ENCODE measurements at places on chromosomes 2 and 18.

GRCh38 chr2:108614659-108615058, 80.4 kb downstream of the LIMS1 start:
- DNase-seq: no peak

GRCh38 chr18:62792016-62792415, 76.7 kb downstream of the PHLPP1 start:
- no peak for DNase-seq

DNA sequence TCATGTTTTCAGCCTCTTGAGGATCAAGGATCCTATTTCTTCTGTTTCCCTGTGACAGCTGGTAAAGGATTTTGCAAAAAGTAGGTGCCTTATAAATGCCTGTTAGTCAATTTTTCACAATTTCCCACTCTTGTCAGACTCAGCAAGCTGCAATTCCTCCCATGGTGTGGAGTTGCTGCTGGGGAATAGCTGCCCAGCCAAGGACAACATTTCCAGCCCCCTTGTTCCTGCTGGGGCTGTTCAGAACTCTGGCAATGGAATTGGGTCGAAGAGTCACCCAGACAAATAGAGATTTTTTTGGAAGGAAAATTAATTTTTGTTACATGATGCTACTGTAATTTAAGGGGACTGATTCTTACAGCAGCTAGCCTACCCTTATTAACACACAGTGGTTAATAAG, 43.7 kb downstream of the FSHR start:
- no peak for DNase-seq

GRCh38 chr2:190718652-190719526, 70.0 kb downstream of the NAB1 start:
- DNase-seq: peak; percentile 79

DNA sequence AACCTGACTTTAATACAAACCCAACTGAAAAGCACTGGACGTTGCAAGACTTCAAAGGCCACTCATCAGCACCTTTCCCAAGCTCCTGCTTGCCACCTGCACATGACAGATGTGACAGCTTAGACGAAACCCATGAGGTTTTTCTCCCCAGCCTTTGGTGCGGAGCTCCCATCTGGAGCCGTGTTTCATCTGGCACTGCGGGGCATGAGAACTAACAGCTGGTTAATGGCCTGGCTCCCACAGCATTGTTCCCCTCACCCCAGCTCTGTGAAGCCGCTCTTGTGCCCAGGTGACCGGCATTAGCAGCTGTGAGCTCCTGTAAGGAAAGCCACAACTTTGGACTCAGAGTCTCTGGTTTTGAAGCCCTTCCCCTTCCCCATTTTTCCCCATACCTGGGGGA, 50.9 kb downstream of the GALR1 start:
- no peak for DNase-seq

DNA sequence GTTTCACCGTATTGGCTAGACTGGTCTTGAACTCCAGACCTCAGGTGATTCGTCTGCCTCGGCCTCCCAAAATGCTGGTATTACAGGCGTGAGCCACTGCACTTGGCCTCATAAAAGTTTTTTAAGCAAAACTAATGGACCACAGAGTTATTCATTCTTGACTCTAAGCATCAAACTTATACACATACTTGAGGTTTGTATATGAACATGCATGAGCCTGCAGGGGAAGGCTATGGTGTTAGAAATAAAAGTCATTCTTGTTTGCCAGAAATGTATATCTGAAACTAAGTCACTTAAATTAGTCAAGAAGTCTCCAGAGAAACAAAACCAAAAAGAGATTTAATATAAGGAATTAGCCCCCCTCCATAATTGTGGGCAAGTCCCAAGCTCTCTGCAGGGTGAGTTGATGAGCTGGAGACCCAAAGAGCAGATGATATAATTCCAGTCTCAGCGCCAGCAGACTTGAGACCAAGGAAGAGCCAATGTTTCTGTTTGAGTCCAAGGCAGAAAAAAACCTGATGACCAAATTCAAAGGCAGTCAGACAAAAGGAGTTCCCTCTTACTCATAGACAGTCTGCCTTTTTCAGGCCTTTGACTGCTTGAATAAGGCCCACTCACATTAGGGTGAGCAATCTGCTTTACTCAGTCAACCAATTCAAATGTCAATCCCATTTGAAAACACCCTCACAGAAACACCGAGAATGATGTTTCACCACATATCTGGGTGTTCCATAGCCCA, 69.0 kb upstream of the DSG1 start:
- DNase-seq: no peak

DNA sequence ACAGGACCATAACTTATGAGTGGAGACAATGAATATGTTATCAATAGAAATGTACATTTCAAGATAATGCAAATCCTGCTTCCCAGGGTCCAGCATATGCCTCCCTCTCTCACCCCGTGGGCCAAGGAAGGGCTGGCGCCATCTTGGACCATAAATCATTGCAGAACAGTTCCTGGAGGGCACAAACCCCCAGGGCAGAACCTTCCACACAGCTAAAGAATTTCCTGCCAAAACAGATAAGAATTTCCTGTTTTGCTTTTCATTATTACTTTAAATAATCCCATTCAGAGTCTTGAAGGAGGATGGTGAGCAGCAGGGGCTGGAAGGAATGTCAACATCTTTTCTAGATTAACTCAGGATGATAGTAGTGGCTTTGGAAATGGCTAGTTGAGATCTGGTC, 53.7 kb downstream of the EHD3 start:
- peak; percentile 81 for DNase-seq

GRCh38 chr2:174025271-174026121, 60.3 kb upstream of the SP3 start:
- peak; percentile 92 for DNase-seq

- no peak for DNase-seq
These were observed 85.1 kb downstream of the CCDC85A start for GRCh38 chr2:56268856-56269255.

DNA sequence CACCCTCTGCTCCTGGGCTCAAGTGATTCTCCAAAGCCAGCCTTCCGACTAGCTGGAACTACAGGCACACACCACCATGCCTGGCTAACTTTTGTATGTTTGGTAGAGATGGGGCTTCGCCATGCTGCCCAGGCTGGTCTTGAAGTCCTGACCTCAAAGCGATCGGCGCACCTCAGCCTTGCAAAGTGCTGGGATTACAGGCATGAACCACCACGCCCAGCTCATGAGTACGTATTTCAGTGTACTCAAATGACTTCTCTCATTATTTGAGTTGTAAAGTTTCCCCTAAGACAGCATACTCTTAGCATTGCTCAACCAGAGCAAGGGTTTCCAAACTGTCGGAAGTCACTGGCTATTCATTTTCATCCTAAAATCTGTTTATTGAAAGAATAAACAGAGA, 40.3 kb downstream of the IMPA2 start:
- DNase-seq: no peak

GRCh38 chr18:9507565-9508088, 32.3 kb downstream of the RALBP1 start:
- DNase-seq: no peak

DNA sequence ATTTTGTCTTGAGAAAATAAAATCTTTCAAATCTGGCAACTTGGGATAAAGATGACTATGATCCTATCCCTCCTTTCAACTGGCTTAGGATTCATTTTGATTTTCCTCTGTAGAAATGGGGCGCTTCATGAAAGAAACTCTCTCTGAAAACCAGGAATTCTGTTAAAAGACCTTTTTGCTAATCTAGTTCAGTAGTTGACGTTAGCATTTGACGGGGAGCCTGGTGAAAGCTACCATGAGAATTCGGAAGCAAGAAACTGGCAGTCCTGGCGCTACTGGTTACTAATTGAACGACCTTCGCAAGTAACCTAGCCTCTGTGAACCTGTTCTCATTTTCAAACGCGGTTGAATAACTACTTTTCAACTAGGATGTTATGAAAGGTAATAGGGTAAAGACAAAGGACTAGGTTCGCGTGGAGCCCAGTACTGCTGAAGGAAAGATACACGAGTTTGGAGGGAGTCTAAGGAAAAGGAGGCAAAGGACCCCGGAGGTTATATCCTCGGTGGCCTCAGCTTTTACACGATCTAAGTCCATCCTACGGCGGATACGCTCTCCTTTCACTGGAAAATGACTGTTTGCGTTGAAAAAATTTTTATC, 604 bp upstream of the STK11IP start:
- no peak for DNase-seq

GRCh38 chr2:28997237-28997846, 16.2 kb downstream of the TOGARAM2 start:
- DNase-seq: peak; percentile 23

Measured in fibroblast of skin of right quadriceps (primary cell).